ENCODE measurements at places on chromosomes 1 and 21.

- DNase-seq = peak; percentile 70
These were observed 21.4 kb downstream of the LRRC42 start for GRCh38 chr1:53967409-53968124.

GRCh38 chr1:176517484-176517883 is 54.5 kb downstream of the PAPPA2 start:
- DNase-seq = no peak

DNA sequence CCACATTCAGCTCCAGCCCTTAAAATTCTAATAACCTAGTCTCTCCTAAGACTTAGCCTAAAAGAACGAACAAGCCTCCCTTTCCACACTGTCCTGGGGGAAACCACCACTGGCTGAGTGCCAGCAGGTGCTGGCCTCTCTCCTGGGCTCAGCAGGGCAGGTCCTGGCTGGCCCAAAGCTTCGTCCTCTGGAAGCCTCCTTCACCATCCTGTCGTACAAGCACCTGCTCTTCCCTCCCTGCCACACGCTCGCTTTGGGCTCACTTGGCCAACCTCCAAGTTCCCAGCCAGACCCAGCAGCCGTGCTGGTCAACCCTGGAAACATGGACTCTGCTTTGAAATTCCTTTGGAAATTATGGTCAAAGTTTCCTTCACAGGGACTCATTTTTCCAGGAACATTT is 58.2 kb upstream of the SLC25A33 start:
- DNase-seq = no peak

DNA sequence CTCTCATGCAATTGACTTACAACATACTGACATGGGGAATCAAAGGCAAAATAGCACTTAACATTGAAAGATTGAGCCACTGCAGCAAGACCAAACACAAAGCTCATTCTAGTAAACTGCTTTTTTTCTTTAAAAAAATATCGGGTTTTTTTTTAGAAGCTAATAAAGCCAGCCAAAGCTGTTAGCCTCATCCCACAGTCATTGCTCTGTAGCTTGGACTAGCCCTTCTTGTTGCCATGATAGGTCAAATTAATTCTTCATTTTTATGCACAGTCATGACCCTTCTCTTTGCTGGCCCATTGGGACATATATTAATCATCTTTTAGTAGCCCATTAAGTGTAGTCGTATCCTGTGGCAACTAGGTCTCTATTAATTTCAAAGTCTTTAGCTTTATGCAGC is 231.3 kb downstream of the ADGRL2 start:
- DNase-seq = no peak

GRCh38 chr1:171280599-171280998 is 32.3 kb downstream of the FMO1 start:
- no peak for DNase-seq

GRCh38 chr1:21659924-21660326 is 9.2 kb downstream of the RAP1GAP start:
- no peak for DNase-seq

DNA sequence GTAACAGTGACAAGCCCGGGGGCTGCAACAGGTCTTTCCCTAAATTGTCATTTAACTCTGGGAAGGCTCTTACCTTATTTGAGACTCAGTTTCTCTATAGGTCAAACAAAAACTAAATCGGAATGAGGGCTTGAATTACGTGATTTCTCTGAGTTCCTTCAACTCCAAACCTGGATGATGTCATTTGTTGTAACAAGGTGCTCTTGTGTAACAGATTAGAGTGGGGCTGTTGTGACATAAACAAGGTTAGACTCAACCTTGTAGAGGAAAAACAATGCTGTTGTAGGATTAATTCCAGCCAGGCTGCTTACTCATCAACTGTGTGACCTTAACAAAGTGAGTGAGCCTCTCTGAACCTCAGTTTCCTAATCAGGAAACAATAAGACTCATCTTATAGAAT is 74.4 kb downstream of the SUSD4 start:
- no peak for DNase-seq

DNA sequence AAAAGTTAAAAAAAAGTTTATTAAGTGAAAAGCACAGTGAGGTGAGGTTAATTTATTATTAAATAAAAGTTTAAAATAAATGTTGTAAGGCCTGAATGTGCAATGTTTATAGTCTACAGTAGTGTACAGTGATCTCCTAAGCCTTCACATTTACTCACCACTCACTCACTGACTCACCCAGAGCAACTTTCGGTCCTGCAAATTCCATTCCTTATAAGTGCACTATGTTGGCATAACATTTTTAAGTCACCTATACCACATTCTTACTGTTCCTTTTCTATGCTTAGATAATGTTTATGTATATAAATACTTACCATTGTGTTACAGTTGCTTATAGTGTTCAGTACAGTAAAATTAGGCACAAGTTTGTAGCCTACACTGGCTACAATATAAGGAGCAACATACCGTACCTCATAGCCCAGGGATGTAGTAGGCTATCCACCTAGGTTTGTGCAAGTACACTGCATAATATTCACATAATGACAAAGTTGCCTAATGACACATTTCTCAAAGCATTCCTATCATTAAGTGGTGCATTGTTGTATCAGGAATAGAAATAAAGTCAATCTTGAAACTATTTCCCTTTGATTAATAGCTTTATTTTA is 426.5 kb upstream of the BRINP3 start:
- DNase-seq = no peak

DNA sequence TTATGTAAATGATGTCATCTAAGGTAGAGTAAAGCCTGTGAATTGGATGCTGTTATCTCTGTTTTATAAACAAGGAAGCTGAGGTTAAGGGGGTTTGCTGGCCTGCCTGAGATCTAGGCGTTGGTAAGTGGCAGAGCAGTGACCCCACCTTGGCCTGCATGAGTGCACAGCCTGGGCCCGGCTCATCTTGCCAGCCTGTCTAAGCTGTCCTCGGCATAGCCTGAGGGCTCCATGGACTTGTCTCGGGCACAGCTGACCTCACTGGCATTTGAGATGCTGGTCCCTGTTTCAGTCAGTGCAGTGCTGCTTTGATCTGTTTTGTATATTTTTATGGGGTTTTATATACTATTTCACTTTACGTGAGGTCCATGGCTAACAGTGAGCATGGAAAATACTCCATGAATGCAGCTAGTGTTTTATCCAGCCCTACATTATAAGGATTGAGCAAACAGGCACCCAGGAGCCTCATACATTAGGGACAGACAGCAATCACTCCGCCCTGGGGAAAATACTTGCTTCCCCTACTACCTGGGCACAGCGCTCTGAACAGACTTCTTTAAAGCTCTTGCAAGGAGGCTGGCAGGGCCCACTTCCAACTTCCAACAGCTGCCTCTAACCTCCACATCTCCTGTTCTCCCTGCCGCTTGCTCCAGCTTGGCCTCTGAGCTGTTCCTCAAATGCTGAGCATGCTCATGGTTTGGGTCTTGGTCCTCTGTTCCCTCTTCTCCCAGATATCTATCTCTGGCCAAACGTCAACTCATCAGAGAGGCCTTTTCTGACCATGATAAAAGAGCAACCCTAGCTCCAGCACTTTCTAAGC is 150.6 kb upstream of the HMGB4 start:
- no peak for DNase-seq

DNA sequence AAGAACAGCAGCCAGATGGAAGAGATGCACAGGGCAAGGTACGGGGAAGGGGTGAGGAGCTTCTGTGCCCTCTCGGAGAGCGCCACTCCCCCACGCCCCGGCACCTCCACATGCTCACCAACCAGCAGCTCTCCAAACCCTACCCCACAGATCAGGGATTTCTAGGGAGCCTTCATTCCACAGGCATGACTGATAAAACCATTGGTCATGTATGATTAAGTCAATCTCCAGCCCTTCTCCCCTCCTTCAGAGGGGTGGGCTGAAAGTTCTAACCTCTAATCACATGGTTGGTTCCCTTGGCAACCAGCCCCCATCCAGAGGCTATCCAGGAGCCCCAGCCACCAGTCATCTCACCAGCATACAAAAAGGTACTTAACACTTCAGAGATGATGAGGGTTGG is 144.7 kb downstream of the TGFBR3 start:
- no peak for DNase-seq

DNA sequence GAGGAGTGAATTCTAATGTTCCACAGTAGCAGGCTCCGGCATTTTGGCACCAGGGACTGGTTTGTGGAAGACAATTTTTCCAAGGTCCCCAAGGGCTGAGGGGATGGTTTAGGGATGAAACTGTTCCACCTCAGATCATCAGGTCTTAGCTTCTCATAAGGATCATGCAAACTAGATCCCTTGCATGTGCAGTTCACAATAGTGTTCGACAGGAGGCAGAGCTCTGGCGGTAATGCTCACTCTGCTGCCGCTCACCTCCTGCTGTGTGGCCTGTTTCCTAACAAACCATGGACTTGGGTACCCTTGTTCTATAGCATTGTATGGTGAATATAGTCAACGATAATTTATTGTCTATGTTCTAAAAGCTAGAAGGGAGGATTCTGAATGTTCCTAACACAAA is 16.6 kb downstream of the CRNN start:
- no peak for DNase-seq

GRCh38 chr1:81758181-81758580 is 42.6 kb upstream of the ADGRL2 start:
- DNase-seq = no peak

DNA sequence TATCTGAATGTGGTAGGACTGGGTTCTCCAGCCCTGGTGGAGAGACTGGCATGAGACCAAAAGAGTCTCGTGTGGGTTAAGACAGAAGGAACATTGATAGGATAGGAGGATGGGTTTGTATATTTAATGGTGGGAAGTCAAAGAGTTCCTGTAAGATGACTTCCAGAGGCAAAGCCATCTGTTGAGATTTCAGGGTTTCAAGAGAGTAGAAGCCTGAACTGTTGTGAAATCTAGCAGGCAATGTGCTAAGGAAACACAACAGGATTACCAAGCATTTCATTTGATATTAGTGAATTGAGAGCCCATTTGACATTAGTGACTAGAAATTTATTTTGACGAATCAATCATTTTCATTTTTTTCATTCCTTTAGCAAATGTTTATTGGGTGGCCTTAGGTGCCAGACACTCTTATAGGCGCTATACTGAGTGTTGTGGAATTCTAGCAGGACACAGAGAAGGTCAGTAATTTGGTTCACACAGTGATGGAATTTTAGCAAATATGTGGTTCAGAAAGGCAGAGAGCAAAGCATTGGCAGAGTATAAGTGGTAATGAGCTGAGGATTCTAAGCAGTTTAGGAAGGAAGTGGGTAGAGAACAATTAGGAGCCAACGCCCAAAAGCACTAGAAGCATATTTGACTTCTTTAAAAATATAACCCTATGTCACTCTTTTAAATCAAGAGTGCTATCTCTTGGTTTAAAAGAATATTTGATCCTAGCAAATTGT is 149.3 kb downstream of the AK5 start:
- DNase-seq = no peak

- DNase-seq = no peak
These were observed 44.9 kb upstream of the PCBP3 start for GRCh38 chr21:45598666-45599065.

GRCh38 chr1:149963358-149963757 is 26.7 kb upstream of the MTMR11 start:
- no peak for DNase-seq

- DNase-seq = no peak
These were observed 25.0 kb downstream of the PTGFRN start for GRCh38 chr1:116934586-116935207.

GRCh38 chr1:190101756-190102155 is 375.9 kb downstream of the BRINP3 start:
- no peak for DNase-seq

- DNase-seq = no peak
These were observed 2.4 kb downstream of the MCL1 start for GRCh38 chr1:150576794-150577556.

DNA sequence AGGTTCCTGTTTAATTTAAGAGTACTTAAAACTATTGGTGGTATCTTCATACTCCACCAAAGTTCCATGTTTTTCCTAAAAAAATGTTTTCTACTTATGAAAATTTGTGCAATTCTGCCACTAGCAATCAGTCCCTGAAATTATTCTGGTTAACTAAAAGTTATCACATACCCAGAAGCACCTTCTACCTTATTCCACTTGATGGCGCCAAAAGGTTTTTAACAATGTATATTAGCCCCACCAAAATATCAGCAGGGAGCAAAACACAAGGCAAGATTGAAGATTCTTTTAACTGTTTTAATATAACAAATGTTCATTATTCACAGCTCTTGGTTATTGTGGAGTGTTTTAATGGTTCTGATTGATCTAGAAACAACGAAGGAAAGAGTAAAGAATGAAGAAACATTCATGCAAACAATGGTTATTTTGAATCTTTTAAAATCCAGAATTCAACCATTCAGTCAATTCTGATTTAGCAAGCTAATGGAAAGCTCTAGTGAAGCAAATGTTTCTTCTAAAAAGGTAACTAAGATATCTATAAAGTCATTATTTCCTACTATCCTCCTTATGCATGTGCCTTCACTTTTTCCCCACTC is 67.2 kb downstream of the TTLL7 start:
- peak; percentile 12 for DNase-seq

DNA sequence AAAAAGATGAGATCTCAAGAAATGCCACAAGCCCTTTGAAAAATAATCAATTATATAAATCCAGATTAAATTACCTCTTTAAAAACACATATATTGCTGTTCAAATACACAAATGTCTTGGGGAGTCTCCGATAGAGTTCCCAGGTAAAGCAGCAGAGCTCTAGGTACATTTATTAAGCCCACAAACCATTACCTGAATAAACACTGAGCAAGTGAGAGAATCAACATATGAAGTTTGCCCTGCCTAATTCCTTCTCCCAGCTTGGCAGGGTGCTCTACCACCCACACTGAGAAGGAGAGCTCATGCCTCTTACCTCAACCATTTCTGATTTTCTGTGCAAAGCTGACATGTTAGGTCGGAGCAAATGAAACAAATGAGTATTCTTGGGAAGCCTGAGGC is 402.4 kb downstream of the KCNH1 start:
- no peak for DNase-seq

DNA sequence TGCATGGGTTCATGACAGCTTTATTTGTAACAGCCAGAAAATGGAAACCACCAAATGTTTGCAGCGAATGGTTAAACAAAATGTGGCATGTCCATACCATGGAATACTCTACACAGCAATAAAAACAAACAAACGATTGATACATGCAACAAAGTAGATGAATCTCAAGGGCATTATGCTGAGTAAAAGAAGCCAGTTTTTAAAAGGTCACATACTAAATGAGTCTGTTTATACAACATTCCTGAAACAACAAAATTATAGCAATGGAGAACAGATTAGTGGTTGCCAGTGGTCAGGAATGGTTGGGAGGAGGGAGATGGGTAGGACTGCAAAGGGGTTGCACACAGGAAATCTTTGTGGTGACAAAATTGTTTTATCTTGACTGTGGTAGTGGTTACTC is 202.4 kb upstream of the UBE2U start:
- DNase-seq = no peak

GRCh38 chr21:33124889-33125288 is 54.9 kb downstream of the OLIG1 start:
- no peak for DNase-seq

- DNase-seq = no peak
These were observed 21.1 kb upstream of the EPHB2 start for GRCh38 chr1:22689505-22689904.

DNA sequence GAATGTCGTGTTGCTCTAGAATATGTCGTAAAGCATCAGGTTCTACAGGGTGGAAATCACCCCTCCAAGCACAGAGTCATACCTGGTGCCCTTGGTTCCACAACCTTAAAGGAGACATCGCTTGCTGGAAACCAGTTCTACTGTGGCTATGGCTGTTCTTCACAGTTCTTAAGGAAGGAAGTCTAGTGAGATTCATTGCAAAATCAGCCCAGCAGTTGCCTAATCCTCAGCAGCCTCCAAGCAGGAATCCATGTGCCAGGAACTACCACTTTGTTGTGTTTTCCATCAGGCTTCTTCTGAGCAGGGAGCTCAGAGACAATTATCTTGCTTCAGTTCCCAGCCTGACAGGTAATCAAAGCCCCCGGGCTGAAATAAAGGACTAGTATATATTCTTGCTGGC is 45.0 kb upstream of the SLC35F3 start:
- no peak for DNase-seq

Measured in WERI-Rb-1 (cell line).